ENCODE measurements at places on chromosomes 5 and 9. TPM values are rescaled to one million over a fixed set of nuclear protein-coding genes. Genes with fewer than 3 reads are reported as not detected.

The TRIM36 gene
- 4.8 TPM for total RNA-seq

The PPIC gene
- 25.0 TPM for total RNA-seq

The LAMC3 gene
- 0.29 TPM for total RNA-seq

The ARL14EPL gene
- not detected for total RNA-seq

The ATP10B gene
- total RNA-seq, result 0.06 TPM

The OR1J2 gene
- total RNA-seq, result not detected

The SEMA4D gene
- 12.3 TPM for total RNA-seq

The PRRC2B gene
- 112 TPM for total RNA-seq

The MAST4 gene
- 17.3 TPM for total RNA-seq

The THBS4 gene
- total RNA-seq, result 0.29 TPM

The FUT7 gene
- not detected for total RNA-seq

The LCN15 gene
- not detected for total RNA-seq

The IL13 gene
- not detected for total RNA-seq
